ENCODE measurements at places on chromosomes 6 and 20.

DNA sequence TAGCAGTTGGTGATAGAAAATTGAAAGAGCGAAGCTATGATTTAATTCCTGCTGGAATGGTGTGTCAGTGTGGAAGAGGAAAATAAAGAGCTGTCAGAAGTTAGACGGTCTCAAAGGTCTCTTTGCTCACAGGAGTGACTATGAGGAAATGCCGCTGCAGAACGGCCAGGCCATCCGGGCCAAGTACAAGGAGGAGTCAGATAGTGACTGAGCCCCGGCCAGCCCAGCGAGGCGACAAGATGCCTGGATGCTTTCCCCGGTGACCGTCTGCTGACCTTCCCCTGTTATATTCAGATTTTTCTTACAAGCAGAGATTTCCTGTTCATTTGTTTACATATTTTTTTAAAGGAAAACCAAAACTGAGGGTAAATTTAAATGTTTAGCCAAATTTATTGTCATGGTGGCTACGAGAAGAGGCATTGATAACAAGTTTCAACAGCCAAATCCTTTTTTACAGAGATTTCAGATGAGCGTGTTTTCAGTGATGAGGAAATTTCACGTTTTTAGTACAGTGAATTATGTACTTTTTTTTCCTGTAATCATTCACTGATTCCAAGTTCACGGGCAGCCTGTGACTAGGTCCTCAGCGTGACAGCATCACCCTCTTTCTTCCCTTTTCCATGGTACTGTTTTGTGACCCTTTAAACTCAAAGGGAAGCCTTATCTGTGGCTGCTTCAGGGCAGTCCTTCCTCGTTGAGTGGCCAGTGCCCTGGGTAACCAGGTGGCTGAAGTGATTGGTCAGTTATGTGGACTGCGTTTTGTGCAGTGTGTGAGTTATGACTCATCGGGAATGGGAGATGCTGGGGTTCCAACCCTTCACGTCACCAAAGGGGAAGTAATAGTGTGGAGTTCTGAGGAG lies 12.6 kb downstream of the DYNLT1 start:
- H3K36me3 ChIP-seq: peaks cover 36% of the 10 kb centered on the region
- H3K4me3 ChIP-seq: no peak overlapping the region
- no peaks in the 10 kb centered on the region for H3K27me3 ChIP-seq
- H3K4me1 ChIP-seq: peaks cover 10% of the 10 kb centered on the region

DNA sequence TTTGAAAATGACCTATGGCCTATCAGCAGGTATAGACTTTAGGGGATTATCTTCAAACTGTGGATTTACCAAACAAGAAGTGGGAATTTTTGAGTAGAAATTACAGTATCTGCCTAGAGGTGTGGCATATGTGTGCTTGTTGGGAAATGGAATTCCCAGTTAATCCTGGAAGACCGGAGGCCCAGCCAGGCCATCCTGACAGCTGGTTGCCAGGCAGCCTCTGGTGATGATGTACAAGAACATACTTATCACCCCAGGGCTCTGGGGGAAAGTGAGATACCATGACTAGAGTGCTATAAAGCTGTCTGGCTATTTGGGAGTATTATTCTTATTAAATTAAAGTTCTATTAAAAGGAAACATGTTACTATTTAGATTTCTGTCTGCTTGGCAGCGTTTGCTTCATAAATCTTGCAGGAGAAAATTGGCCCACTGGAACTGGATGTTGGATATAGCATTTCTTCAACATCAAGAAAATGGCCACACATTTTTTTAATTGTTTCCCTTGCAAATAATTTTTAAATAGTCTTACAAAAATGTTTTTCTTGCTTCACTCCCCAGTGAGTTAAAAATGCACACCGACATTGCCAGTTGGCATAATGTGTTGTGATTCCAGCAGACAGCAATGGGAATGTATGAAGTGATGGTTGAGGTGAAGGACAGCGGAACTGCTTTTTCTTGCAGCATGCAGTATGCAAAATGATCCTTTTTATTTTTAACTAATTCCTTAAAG lies 187.8 kb downstream of the MYLK4 start:
- no peak for DNase-seq
- H3K27ac ChIP-seq: no peak overlapping the region
- H3K27me3 ChIP-seq: peaks cover 7% of the 10 kb centered on the region
- no peak overlapping the region for H3K4me3 ChIP-seq

GRCh38 chr6:123941855-123942254 lies 138.2 kb downstream of the NKAIN2 start:
- DNase-seq: no peak
- no peaks in the 10 kb centered on the region for H3K27me3 ChIP-seq
- peaks cover 9% of the 10 kb centered on the region for H3K4me1 ChIP-seq
- no peak overlapping the region for H3K27ac ChIP-seq
- no peak overlapping the region for H3K4me3 ChIP-seq

GRCh38 chr6:25253351-25253750 lies 25.8 kb upstream of the CARMIL1 start:
- no peaks in the 10 kb centered on the region for H3K36me3 ChIP-seq
- no peak overlapping the region for H3K4me3 ChIP-seq
- H3K27ac ChIP-seq: no peak overlapping the region

GRCh38 chr6:111406200-111406721 lies 76.8 kb downstream of the REV3L start:
- peaks cover 12% of the 10 kb centered on the region for H3K36me3 ChIP-seq
- peaks cover 4% of the 10 kb centered on the region for H3K4me1 ChIP-seq
- H3K4me3 ChIP-seq: no peak overlapping the region

DNA sequence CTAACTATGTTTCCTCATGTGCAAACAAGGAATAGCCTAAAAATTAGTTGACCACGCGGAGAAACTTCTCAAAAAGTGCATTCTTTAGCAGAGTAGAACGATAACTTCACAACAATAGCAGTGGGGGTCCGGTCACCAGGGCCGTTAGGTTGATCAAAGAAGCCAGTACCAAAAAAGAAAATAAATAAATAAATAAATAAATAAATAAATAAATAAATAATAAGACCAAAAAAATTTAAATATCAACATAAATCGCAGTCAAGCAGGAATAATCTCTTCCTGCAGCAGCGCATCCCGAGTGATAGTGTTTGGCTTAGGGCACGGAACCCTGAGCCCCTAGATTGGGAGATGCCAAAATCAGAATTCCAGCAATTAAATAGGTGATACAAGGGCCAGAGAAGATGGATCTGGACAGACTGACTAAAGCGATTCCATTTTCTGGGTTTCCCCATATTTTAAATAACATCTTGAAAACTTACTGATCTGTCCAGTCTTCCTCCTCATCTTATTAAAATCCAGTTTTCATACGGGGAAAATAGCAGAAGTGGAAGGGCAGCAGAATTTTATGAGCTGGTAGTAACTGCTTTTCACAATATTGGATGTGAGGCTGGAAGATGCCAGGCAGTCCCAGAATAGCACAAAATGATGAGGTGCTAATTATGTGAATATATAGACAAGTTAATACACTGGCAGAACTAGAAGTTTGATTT lies 4.4 kb upstream of the OLIG3 start:
- no peak for DNase-seq
- H3K4me1 ChIP-seq: peaks cover 25% of the 10 kb centered on the region

All from endothelial cell (in vitro differentiated cells).